Stimulated activated CD8-positive, alpha-beta memory T cell treated with anti-CD3 and anti-CD28 coated beads, Interleukin-2, amount 100 ng/mL, for 48 hours (primary cell): ENCODE measurements at places on chromosomes 7 and 10.

GRCh38 chr7:38374507-38374906 lies 101.1 kb upstream of the TARP start:
- no peak for DNase-seq

- DNase-seq = no peak
These were observed 148.0 kb upstream of the ANK3 start for GRCh38 chr10:60537697-60538096.

DNA sequence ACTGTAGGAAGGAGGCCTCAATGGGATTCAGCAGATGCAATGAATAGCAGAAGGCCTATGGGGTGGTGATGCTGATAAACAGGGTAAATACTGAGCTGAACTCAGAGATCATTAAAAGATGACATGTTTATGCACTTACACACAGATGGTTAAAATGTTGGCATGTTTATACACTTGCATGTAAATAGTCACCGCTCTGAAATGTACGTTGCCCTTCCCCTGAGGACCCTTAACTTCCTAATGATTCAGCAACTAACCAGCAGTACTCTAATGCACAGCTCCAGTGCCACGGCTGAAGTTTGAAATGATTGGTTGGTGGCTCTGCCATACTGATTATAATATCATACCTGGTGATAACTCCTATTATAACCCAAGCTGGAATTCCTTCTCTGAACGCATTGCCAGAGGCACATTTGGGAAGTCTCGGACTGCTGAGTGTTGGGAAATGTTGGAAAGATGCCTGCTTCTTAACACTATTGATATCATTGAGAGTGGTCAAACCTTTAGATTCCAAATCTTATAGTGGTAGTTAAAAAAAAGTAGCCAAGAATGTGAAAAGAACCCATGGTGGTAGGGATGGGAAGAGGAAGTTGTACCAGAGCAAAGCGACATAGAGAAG lies 3.7 kb upstream of the CAV1 start:
- no peak for DNase-seq

DNA sequence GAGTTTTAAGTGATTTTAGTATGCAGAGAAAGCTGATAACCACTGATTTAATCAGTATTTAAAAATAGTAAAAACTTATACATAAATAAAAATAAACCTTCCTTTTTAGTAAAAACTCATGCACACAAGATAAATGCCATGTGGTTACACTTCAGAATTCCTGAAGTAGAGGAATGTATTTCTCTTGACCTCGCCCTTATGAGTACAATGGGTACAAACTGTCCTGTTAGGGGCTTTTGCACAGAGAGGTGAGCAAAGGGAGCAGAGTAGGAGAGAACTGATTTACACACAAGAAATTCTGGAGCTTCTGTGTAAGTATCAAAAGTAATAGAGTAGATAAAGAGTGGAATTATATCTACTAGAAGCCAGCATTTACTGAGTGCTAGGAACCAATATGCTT lies 279.6 kb downstream of the PPP1R3A start:
- DNase-seq = no peak

GRCh38 chr7:87058744-87059524 lies 520 bp downstream of the ELAPOR2 start:
- DNase-seq = no peak

DNA sequence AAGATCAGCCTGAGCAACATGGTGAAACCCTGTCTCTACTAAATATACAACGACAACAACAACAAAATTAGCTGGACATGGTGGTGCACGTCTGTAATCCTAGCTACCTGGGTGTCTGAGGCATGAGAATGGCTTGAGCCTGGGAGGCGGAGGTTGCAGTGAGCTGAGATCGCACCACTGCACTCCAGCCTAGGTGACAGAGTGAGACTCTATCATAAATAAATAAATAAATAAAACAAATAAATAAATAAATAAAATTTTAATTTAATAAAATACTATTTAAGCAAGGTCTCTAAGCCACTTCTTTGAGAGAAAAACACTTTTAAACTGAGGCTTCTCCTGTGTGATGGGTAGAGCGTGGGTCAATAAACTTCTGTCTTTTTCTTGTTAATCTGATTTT lies 38.3 kb downstream of the MICU1 start:
- no peak for DNase-seq

DNA sequence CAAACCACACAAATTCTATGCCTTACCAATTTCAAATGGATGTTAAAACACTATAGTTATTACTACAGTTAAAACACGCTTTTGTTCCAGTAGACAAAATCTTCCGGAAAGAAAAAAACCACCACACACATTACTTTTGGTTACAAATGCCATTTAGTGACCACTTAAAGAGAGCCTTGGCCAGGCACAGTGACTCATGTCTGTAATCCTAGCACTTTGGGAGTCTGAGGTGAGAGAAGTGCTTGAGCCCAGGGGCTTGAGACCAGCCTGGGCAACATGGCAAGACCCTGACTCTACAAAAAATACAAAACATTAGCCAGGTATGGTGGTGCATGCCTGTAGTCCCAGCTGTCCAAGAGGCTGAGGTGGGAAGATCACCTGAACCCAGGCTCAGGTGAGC lies 7.2 kb downstream of the TNPO3 start:
- no peak for DNase-seq

- DNase-seq = no peak
These were observed 519.1 kb downstream of the NRG3 start for GRCh38 chr10:82394122-82394521.

GRCh38 chr7:10939237-10939910 lies 34.3 kb upstream of the PHF14 start:
- peak; percentile 5 for DNase-seq

- no peak for DNase-seq
These were observed 13.1 kb downstream of the FXYD4 start for GRCh38 chr10:43384252-43385221.

DNA sequence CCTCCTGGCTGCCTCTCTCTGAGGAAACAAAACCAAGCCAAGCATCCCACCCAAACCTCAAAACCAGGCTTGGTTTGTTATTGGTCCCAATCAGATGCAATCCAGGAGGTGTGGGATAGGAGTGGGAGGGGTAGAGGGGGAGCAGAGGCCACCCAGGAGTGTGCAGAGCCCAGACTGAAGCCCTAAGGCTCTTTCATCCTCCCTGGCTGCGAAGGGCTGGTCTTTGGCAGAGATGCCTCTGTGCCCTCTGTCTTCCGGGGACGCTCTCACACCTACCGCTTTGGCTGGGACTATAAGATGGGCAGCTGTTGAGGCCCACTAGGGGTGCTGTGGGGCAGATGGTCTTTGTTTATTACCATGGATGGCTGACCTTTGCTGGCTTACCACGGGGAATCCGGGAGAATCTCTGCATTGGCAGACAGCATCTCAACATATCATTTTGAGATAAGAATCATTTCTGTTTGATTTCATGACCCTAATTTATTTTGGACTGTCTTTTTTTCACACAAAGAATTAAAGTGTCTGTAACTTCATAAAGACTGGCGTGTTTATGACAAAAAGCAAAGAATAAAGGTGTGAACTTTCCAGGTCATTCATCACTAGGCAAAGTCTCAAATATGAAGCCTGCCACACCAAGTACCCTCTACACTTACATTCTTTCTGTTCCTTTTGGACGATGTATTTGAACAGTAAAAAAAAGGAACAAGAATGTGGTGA lies 6.5 kb upstream of the DENND2A start:
- peak; percentile 25 for DNase-seq

GRCh38 chr10:128095027-128095752 lies 31.0 kb downstream of the MKI67 start:
- DNase-seq = peak; percentile 13

GRCh38 chr10:46520941-46521340 lies 35.5 kb downstream of the GPRIN2 start:
- DNase-seq = no peak

DNA sequence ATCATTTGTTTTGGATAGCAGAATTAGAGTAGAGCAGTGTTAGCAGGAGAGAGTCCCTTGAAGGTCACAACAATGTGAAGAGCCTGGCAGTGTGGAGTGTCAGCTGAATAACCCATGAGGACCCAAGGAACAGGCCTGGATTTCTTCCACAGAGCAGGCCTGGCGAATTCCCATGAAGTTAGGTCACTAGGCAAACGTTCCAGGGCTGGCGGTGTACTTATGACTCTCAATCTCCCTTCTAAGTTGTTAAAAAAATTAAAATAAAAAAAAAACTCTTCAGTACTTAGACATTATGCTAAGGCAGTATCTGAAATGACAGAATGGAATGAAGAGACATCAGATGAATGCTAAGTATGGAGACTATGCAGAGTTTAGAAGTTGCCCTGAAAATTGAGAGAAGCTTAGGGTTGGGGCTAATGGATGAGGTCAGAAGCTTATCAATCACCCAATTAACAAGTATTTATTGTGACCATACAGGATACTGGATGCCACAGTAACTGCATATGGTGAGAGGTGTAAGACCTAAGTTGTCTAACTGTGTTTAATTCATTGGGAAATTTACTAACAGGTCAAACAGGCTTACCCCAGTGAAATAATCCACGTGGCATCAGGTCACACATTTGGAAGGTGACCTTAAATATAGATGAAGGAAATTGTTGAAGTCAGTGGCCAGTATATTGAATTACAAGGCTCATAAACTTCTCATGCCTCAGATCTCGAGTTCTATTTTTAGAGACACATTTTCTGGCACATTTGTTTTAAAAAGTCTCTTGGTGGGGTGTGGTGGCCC lies 126.2 kb upstream of the NRP1 start:
- no peak for DNase-seq

DNA sequence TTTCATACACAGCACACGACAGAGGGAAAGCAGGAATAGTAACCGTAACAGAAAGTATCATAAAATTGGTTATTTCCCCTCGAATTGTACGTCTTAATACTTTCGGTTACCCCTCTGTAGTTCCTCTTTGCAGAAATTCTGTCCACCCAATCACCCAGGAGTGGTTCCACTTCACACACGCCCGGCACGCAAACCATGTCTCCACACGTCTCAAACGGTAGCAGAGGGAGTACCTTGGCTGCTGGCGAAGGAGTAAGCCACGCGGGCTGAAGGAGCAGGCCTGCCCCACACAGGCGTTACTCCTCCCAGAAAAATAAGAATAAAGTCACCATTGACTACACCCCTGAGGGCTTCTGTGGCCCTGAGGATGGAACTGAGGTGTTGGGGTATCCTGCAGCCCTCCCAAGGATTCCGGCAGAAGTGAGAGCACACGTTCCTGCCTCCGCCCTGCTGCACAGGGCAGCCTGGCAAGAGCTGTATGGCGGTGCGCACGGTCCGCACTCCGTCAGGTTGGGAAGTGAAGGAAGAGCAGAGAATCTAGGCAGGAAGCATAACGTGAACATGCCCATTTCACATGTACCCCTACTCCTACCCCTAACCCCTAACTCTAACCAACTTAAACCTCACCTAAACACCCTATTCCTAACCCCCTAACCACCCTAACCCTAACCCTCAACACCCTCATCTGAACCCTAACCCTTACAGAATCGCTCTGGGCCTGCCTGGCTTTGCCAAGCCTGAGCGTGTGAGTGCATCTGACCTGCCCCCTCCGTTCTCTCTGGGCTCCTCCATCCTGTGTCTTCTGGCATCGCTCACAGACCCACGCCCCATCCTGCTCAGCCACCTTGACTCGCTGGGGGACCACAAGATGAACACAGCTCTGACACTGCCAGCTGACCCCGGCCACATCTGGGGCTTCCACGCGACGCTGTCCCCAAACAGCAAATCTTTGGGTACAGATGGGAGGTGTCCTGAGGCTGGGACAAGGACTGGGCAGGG lies 18.2 kb downstream of the GPR146 start:
- no peak for DNase-seq

DNA sequence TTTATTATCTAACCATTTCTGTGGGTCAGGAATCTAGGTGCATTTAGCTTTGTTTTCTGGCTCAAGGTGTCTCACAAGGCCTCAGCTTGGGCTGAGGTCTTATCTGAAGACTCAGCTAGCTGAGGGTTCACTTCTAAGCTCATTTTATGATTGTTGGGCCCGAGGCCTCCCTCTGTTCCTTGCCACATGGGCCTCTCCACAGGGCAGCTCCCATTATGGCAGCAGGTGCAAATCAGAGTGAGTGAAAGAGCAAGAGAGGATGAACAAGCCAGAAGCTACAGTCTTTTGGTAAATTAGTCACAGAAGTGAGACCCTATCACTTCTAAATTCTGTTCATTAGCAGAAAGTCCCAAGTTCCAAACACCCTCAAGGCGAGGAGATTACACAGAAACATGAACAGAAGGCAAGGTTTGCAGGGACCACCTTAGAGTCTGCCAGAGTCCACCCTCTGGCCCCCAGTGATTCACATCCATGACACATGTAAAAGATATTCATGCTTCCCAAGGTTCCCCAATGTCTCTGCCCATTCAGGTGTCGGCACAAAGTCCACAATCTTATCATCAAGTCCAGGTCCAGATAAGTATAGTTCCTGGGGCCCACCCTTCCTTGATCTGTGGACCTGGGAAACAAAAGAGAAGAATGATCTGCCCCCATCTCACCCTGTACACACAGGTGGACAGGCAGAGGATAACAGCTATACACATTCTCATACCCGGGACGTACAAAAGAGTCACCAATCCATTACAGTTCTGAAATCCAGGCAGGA lies 23.7 kb downstream of the FIGNL1 start:
- no peak for DNase-seq

GRCh38 chr7:151454932-151455530 lies 15.1 kb upstream of the CRYGN start:
- DNase-seq = no peak

GRCh38 chr7:136884492-136884891 lies 16.0 kb downstream of the CHRM2 start:
- no peak for DNase-seq

- DNase-seq = no peak
These were observed 224.8 kb downstream of the FGFR2 start for GRCh38 chr10:121373411-121373810.

GRCh38 chr7:6171532-6172223 lies 100.7 kb downstream of the CYTH3 start:
- DNase-seq = no peak

DNA sequence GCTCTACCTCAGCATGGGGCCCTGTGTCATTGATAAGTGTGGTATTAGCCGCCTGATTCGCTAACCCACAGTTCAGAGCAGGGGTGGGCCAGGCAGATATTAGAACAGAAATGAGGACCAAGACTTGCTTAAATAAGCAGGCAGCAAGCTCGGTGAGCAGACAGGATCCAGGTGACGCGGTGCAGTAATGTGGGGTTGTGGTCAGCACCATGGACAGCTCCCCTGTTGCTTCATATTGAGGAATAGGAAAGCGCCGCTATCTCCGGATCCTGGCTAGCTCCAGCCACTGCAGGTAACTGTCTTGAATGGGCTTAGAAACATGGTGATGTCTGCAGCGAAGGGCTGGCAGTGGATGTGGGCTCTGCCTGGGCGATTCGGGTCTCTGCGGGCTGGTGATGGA lies 51.3 kb upstream of the GPR26 start:
- no peak for DNase-seq

GRCh38 chr7:157520249-157520648 lies 183.4 kb downstream of the DNAJB6 start:
- no peak for DNase-seq

GRCh38 chr7:50335795-50336754 lies 31.6 kb downstream of the IKZF1 start:
- DNase-seq = peak; percentile 83

GRCh38 chr10:74924251-74924963 lies 98.0 kb downstream of the KAT6B start:
- no peak for DNase-seq

GRCh38 chr10:29273478-29273877 lies 15.4 kb upstream of the LYZL1 start:
- no peak for DNase-seq
